ENCODE measurements at places on chromosomes 5 and 9.

DNA sequence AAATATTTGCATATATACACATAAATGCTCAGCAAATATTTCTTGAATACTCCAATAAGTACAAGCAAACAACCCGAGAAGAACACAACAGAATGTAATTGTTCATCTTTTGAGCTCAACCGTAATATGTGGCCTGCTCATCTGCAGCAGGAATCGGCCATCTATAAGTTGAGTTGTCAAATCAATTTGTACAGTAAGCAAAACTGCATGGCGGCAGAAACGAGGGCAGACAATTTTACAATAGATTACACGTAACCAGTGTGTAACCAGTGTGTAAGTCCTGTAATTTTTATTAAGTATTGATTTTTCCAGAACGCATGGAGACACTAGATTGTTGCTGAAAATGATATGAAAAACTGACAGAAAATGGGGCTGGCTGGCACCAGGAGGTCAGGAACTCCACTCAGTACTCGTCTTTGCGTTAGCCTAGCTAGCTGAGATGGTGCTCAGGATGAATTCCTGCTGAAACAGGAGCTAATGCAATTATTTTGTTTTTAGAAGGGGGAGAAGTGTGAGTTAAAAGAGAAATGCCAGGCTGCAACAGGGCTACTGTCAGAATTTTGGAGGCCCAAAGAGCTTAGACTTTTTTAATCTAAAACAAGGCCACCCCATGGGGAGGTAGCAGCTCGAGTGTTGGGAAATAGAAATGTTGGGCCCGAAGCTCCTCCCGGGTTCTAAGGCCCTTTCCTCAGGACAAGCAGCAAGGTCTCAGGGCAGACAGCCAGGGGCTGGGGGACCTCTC, 682 bp downstream of the DHX29 start:
- peak; percentile 23 for DNase-seq

DNA sequence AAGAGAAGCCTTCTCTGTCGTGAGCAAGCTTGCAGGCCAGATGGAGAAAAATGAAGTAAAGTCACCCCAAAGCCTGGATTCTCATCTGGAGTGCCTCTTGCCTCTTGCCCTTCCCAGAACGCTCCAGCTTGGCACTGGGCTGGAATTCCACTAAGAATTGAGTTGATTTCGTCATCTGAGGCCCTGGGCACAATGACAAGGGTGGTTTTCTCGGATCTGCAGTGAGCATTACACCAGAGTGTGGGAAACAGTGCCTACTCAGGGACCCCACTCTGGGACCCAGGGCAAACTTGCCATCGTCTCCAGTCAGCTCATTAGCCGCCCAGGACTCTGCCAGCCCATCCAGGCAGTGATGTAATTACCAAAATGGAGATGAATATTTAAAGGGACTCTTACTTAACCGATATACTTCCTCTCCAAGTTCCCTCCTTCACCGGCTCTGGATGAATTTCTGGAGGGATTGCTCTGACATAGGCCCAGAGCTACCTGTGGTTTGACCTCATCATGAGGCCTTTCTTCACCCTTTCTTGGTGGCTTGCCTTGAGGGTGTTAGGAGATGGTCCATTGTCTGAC, 44.7 kb upstream of the LCP2 start:
- no peak for DNase-seq

- no peak for DNase-seq
Measured at GRCh38 chr5:78279194-78279593, 15.3 kb downstream of the AP3B1 start.

- DNase-seq, result no peak
Measured at GRCh38 chr9:119902611-119903010, 533.4 kb upstream of the BRINP1 start.

- peak; percentile 76 for DNase-seq
Measured at GRCh38 chr9:71514344-71514975, 253.9 kb downstream of the CEMIP2 start.

DNA sequence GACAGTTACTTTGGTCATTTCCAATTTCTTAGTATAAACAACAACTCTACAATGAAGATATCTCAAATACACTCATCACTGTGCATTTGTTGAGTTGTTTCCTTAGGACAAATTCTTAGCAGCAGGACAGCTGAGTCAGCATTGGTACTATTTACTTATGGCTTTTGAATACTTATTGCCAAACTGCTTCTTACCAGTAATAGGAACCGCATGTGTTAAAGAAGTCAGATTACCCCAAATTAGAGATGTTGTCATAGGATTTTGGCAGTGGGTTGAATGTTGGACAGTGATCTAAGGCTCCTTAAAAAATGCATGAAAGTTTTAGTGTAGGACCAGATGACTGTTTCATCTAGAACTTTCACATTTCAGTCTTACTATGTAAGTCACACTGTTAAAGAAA, 280.1 kb upstream of the DMRT1 start:
- DNase-seq, result peak; percentile 26

DNA sequence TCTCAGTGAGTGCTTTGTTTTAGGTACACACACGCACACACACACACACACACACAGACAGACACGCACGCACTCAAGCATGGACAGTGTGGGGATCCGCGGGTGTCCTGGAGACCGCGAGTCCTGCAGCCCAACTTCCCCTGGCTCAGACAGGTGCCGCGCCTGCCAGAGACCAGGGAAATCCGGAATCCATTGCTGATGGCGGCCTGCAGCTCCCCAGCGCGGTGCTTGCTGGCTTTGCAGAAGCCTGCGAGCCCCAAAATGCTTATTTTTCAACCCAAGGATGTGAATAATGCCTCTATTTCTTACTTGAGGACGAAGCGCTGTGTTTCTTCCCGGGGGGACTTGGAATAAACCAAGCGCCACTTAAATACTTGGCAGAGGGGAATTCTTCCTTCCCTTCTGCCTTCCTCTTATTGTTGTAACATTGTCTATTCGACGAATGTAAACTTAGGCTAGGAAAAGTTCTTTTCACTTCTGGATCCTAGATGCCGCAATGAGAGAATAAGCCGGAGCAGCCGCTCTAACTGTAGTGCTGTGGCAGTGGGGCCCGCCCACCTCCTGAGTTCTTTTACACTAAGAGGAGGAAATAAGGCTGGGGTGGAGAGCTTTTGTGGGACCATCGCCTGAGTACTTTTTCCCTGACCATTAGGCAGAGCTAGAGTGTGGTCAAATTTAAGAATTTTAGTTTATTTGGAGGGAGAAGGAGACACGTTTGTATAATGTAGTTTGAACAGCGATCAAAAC, 802 bp downstream of the ITGA2 start:
- DNase-seq, result no peak

DNA sequence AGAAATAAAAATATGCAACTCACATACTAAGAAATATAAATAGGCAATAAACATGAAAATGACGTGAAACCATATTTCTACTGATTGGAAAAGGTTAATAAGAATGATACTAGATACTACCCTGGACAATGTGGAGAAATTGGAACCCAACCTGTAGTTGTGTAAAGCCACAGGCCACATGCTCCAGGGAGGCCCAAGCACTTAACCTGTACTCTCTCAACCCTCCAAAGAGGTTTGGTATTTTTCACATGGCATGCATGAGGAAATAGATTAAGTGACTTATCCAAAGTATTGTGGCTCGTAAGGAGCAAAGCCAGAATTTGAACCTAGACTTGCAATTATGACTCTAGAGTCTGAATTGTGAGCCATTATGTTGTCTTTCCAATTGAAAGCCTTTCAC, 13.4 kb downstream of the LIFR start:
- DNase-seq, result no peak

DNA sequence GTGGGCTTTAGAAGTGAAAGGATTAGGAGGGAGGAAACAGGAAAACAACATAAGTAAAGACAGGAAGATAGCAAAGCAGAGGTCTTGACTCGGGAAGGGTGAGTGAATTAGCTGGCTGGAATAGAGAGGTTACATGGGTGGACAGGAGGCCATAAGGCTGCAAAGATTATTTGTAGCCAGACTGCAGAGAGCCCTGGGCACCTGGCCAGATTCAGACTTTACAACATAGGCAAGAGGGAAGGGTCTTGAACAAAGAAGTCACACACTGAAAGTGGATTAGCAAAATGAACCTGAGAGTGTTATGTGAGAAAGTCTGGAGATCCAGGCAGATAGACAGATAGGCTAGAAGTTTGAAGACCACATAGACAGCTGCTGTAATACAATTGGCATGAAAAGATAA, 29.7 kb upstream of the CER1 start:
- DNase-seq, result no peak

DNA sequence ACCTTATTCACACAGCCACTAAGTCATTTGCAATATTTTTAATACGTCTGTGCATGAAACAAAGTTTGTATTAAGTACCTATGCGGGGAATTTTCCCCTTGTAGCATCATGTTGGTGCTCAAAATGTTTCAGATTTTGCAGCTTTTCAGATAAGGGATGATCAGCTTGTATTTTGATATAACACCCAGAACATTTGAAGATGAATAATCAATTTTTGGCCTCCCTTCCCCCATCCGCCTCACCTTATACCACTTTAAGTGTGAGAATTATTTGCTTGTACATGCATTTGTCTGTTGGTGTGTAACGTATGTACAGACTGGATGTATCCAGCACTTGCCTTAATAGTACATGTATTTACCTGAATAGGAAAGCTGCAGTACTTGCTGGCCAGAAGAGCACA, 1.7 kb downstream of the JAK2 start:
- no peak for DNase-seq

DNA sequence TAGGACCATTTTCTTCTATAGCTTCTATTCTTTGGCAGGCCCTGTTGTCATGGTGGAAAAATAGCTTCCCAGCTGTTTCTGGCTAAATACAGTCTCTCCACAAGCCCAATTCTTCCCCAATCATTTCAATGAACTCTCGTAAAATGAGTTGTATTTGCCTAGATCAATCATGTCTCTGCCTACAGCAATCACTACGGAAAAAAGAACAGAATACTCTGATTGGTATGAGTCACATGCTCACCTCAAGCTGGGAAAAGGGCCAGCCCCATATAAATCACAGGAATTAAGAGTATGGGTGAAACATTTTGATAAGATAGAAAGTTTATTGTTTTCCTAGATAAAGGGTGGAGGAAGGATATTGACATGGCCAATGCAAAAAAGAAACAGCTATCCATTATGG, 711.4 kb downstream of the EFNA5 start:
- peak; percentile 10 for DNase-seq

DNA sequence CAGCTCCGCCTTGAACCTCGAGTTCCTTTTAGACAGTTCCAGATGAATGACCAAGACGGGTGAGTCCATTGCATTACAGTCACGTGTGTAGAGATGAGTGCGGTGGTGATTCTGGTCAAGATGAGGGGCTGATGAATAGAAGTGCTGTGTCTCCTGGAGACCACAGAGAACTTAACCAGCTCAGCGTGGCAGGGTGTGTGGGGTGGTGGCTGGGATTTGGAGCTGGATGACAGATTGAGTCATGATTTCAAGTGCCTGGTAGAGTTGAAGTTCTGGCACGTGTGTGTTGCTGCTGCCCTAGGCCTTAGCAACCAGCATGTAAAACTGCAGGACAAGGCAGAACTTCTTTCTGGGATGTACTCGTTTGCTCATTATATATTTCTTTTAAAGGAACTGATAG, 53.3 kb downstream of the PRRC2B start:
- DNase-seq, result peak; percentile 20

DNA sequence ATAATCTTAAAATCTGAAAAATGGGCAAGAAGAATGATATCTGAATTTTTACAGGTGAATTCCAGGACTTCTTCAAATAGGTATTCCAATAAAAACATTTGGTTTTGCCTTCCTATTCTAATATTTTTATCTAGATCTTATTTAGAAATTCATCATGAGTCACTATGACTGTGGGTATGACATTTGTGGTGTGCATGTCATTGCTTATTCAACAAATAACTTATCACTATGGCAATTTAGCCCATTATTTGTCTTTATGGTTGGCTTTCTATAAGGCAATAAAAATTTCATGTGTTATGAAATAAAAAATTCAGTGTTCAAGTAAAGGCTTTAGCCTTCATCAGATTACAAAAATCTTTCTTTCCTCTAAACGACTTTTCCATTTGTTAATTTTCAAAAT, 1139.6 kb upstream of the NUDT12 start:
- DNase-seq, result peak; percentile 1

DNA sequence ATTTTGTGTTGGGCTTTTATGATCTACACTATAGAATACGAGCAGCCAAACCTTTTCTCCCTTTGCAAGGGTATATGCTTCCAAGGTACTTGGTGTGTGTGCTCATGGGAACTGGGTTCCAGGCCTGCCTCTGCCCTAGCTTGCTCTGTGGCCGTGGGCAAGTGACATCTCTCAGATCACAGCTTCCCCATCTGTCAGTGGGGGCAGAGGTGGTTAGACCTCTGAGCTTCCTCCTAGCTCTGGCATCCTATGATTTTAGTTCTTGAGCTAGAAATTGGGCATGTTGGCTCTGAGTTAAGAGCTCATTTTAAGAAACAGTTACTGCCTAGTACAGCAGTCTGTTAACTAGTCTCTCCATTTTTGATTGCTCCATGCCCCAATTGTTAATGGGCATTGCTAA, 12.5 kb upstream of the CCNJL start:
- DNase-seq, result no peak

DNA sequence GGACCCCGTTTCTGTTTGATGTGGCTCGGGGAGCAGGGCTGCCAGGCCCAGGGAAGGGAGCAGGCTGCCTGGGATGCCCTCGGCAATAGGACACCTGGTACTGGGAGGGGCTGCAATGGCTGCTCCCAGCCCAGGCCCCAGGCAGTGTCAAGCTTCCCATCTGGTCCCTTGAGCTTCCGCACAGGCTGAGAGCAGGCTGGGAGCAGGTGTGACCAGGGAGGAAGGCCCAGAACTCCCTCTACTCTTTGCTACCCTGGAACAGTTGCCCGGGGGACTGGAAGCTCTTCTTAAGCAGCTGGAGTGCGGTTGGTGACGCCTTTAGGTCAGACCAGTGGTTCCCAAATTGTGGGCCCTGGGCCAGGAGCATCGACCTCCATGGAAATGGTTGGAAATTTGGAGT, 186.9 kb downstream of the GADD45G start:
- no peak for DNase-seq

Data from mammary epithelial cell (primary cell).